ENCODE measurements at places on chromosomes 3 and 15. TPM values are rescaled to one million over a fixed set of nuclear protein-coding genes. Genes with fewer than 3 reads are reported as not detected.

The INAFM2 gene
- 22.7 TPM for total RNA-seq

The MED12L gene
- total RNA-seq: 0.19 TPM

The PROK2 gene
- not detected for total RNA-seq

The MASP1 gene
- total RNA-seq: under 0.01 TPM

The MGLL gene
- 40.6 TPM for total RNA-seq

The PAQR9 gene
- not detected for total RNA-seq

The MME gene
- 6.2 TPM for total RNA-seq

The CYP1A2 gene
- not detected for total RNA-seq

The RASA2 gene
- 12.8 TPM for total RNA-seq

The CPB1 gene
- total RNA-seq: not detected

The CHRNA7 gene
- 1.8 TPM for total RNA-seq

The ISL2 gene
- 0.47 TPM for total RNA-seq

The LRRC15 gene
- total RNA-seq: under 0.01 TPM

The TRIM42 gene
- not detected for total RNA-seq

The SCN5A gene
- total RNA-seq: 3.7 TPM

The ARL8B gene
- total RNA-seq: 45.0 TPM

The GPR171 gene
- not detected for total RNA-seq

The EIF2A gene
- 175 TPM for total RNA-seq

The DAZL gene
- total RNA-seq: not detected

The TP63 gene
- not detected for total RNA-seq

The PSMD6 gene
- total RNA-seq: 110 TPM

The TMEM207 gene
- total RNA-seq: not detected

The APOD gene
- 7.8 TPM for total RNA-seq

The YEATS2 gene
- 50.5 TPM for total RNA-seq

The STX19 gene
- not detected for total RNA-seq

The CDHR4 gene
- total RNA-seq: not detected

The UROC1 gene
- not detected for total RNA-seq

The CEMIP gene
- total RNA-seq: 0.27 TPM

The DCLK3 gene
- not detected for total RNA-seq

The MRPL3 gene
- total RNA-seq: 85.4 TPM

The UPK1B gene
- not detected for total RNA-seq

The CLSTN2 gene
- total RNA-seq: 0.09 TPM

The EPM2AIP1 gene
- total RNA-seq: 9.9 TPM

The PLSCR4 gene
- total RNA-seq: 94.1 TPM

The CD80 gene
- not detected for total RNA-seq

The RBMS3 gene
- 42.9 TPM for total RNA-seq

The CYP8B1 gene
- not detected for total RNA-seq

The NPAP1 gene
- not detected for total RNA-seq

The GABRG3 gene
- not detected for total RNA-seq

The PPP1R14D gene
- total RNA-seq: not detected

The CIDEC gene
- total RNA-seq: 0.09 TPM

The CHRD gene
- total RNA-seq: 0.28 TPM

The GREM1 gene
- total RNA-seq: 0.09 TPM

The HEXA gene
- total RNA-seq: 47.8 TPM

The KNG1 gene
- total RNA-seq: not detected

The KCNAB1 gene
- 0.63 TPM for total RNA-seq

The IMPDH2 gene
- 341 TPM for total RNA-seq

The IVD gene
- total RNA-seq: 46.3 TPM

The CXCR6 gene
- not detected for total RNA-seq

The CD47 gene
- total RNA-seq: 65.4 TPM

The GRM2 gene
- 0.09 TPM for total RNA-seq

The CPA3 gene
- 3.1 TPM for total RNA-seq

The CAMK1 gene
- total RNA-seq: 29.5 TPM

Measured in endothelial cell of coronary artery (primary cell).